ENCODE measurements at places on chromosomes 7 and 10.
A peak's percentile ranks its signal among the peaks of the same experiment; 100 is the strongest.

DNA sequence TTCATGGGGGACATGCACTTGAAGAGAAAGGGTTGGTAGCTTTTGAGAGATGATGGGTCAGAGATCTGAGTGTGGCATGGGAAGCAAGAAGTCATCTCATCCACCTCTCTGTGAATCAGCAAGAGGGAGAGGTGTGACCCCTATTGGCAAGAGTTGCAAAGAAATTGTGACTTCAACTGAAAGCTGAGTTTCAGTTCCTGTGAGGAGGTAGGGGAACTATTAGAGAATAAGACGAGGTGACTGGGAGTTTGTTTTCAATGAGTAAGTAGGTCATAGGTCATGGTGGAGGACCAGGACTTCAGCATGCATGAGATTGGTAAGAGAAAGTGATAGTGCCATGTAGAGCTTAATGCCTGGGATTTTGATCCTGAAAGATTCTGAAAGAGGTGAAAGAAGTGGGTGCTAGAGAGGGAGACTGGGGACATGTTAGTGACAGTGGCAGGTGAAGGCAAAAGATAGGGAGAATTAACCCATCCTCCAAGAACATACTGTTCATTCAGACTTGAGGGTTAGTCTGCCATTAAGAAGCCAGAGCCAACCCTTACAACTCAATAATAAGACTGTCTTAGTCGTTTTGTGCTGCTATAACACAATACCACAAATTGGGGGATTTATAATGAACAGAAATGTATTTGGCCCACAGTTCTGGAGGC lies 75.5 kb upstream of the CAPZA2 start:
- peak; percentile 73 for DNase-seq

- DNase-seq, result no peak
Measured at GRCh38 chr7:24866004-24866615, 108.8 kb upstream of the GSDME start.

- DNase-seq, result no peak
Measured at GRCh38 chr10:110151971-110152370, 55.4 kb upstream of the MXI1 start.

DNA sequence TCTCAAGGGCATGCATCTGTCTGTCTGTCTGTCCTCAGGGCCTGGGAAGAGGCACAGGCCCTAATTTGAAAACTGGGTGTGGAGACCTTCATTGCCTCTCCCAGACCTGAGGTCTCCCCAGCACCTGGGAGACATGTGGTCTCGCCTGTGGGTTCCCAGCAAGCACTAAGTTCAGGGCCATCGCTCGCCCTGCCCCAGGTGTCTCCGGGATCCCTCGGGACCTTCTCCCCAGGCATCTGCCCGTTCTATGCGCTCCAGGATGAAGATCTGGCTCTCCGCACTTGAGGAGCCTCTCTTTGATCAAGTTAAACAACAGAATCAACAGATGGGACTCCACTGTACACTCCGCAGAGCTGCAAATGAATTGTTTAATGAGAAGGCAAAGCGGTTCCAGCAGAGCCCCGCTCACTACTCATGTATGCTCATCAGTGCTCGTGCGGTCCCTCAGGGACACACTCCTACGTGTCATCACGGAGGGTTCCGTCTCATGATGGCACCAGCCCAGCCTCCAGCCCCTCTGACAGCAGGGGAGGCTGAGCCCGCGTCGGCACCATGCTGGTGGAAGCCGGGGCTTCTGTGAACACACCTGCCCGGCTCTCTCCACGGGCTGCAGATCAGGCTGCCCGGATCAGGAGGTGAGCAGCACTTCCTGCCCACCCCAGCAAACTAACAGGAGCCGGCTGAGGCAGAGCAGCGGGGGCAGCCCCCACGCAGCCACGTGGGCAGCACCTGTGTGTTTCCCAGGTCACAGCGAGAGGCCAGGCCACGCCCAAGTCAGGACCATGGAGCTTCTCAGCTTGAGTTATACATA lies 132.8 kb downstream of the TCERG1L start:
- DNase-seq, result no peak

DNA sequence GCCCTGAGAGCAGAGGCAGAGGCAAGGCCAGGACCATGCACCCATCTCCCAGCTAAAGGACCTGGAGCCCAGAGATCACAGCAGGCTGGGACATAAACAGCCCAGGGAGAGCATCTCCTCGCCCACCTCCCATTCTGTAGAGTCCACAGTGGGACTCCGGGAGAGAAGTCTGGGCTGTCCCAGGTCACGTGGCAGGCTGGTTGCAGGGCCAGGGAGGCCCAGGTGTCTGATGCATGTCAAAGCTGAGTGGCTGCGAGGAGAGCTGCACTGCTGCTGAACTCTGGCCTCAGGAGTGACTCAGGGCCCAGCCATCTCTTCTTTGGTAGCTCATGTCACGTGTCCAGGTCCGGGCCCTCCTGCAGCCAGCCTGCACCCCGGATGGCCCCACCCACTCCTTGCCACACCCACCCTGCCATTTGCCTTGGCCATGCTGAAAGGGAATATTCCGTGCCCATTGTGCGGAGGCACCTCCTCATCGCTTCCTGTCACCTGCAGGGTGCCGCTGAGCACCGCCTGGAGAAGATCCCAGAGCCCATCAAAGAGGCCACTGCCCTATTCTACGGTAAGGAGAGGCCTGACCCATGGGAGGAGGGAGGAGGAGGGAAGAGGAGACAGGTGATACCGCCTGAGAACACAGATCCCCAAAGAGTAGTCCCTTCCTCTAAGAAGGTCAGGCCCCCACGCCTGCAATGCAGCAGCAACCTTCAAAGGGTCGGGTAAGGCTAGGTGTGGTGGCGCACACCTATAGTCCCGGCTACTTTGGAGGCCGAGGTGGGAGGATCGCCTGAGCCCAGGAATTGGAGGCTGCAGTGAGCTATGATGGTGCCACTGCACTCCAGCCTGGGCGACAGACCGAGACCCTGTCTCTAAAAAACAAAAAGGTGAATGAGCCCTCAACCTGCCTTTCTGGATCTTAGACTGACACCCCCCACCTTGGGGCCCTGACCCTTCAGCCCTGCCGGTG lies 12.6 kb upstream of the SH2B2 start:
- no peak for DNase-seq

DNA sequence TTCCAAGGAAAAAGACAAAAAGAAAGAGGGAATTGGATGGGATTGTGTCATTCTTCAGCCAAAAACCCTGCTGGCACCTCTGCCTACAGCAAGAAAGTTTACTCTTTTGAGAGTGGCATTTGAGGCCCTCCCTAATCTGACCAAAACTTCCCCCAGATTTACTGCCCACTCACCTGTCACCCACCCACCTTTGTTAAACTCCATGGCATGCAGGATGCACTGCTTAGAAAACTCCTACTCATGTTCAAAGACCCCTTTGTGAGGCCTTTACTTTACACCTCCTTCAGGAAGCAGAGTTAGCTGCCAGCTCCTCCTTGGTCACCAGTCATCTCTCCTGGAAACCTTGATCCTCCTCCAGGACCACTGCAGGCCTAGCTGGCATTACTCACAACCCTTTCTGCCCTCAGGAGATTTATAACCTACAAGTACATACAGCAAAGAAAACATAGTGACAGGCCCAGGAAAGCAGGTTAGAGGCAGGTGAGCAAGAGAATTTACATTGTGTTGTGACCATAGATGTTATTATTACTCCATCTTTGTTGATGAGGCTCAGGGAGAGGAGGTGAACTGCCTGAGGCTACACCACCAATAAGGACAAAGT lies 10.3 kb upstream of the PLAC9 start:
- DNase-seq, result no peak

GRCh38 chr7:135712796-135713195 lies 15.2 kb downstream of the SLC13A4 start:
- DNase-seq, result no peak

DNA sequence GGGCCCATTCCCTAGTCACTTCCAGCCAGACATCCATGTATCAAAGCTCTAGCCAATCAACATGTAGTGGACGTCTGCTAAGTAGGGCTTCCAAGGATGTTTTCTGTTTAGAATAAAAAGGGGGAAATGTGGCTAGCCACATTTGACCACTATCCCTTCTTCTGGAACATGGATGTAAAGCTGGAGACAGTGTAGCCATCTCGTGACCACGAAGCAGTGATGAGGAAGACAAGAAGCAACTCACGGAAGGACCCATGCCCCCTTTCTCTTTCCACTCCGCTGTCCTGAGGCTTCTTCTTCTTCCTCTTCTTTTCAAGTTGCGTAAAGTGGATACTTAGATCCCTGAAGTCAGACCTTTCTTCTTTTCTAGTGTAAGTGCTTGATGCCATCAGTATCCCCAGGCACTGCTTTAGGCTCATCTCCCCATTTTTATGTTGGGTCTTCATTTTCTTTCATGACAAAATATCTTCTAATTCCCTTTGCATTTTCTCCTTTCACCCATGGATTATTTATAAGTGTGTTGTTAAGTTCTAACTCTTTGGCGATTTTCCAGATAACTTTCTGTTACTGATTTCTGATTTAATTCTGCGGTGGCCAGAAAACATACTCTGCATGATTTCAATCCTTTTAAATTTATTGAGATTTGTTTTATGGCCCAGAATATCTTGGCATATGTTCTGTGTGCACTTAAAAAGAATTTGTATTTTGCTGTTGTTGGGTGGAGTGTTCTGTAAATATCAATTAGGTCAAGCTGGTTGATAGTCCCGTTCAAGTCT lies 594.5 kb downstream of the SDK1 start:
- DNase-seq, result no peak

DNA sequence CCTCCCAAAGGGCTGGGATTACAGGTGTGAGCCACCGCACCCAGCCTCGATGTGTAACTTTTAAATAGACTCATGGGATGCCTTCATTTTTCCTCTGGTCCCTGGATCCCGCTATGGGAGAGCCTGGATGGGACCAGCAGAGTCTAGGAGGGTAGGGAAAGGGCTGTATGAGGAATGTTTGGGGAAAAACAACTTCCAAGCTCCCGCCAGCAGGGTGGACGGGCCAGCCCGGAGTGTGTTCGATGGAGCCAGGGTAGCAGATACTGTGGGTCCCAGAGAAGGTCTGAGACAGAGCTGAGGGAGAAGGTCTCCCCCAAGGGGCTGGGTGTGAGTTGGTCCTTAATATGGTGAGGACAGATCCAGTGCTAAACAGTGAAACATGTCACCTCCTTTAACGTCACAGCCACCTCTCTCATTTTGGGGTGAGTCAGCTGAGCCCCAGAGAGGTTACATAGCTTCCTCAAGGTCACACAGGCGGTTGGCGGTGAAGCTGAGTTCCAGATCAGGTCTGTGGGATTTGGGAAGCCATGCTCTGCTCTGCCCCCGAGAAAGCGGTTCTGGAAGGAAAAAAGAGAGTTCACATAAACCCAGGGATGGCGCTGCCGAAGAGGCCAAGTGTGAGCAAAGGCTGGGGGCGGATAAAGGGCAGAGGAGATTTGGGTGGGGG lies 66.4 kb downstream of the MYL10 start:
- DNase-seq, result no peak

DNA sequence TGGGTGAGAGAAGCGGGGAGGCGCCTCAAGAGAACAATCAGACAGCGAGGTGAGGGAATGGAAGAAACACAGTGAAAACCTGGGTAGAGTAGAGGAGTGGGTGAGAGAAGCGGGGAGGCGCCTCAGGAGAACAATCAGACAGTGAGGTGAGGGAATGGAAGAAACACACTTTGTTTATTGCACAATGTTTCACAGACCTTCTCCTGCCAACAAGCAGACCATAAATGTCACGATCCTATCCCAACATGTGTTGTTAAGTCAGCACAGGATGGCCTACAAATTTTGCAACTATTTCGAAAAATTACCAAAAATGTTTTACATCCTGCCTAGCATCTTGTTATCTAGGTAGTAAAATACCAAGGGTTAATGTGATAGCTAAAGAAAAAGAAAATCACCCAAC lies 115.3 kb downstream of the JAZF1 start:
- DNase-seq, result no peak

- DNase-seq, result no peak
Measured at GRCh38 chr7:135687466-135687865, 25.2 kb downstream of the STMP1 start.

DNA sequence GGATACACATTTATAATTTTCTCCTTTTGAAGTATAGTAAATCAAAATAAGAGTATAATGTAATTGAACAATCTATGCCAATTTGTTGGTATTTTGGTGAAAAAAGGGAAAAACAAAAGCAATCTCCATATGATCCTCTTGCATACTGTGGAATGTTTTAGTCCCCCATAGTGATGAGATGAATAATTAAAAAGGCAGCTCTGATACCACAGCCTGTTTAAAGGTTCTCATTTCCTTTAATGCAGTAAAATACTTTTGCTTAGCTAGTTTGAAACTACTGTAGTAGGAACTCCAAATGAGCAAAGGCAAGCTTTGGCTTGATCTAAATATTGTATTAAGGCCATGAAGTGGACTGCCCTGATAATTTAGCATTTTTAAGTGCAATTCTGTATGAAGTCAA lies 77.6 kb downstream of the VTI1A start:
- no peak for DNase-seq

GRCh38 chr7:3488829-3489228 lies 187.8 kb downstream of the SDK1 start:
- no peak for DNase-seq

- DNase-seq, result peak; percentile 41
Measured at GRCh38 chr10:133318494-133319127, 9.9 kb downstream of the ZNF511 start.

- DNase-seq, result no peak
Measured at GRCh38 chr7:106864298-106865081, 592 bp upstream of the PIK3CG start.

DNA sequence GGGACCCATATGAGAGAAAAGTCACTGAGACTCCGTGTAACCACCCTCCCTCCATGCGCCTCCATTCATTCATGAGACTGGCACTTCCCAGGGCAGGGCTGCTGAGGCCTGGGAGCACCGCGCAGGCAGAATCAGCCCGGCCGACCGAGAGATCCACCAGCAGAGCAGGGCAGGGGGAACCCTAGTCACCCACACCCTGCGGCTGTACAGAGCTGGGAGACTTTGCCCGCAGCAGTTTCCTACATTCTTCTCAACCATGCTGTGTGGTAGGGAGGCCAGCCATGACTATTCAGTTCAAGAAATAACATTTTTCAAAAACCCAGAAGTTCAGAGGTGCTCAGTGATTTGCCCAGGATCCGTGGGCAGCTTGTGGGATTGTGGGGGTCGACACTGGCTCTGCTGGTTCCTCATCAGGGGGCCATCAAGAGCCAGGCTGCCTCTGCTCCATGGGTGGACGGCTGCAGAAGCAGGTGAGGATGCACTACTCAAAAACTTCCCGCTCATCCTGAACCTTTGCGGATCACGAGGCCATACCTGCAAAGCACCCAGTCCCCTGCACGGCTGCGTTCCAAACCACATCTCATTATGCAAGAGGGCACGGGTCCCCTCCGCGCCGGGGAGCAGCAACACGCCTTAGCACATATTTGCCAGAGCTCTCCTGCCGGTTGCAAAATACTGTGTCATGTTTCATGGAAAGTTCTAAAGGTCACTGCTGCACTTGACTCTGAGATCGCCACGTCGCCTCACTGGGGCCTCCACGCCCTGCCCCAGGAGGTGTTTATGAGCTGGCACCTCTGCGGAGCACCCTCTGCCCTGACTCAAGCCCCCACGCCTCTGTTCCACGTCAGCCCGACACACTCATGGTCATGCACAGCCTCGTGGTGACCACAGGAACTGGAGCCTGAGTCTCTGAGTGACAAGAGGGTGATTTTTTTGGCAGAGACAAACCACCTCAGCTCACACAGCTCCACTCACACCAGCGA lies 132.0 kb downstream of the PRKAG2 start:
- DNase-seq, result peak; percentile 96

DNA sequence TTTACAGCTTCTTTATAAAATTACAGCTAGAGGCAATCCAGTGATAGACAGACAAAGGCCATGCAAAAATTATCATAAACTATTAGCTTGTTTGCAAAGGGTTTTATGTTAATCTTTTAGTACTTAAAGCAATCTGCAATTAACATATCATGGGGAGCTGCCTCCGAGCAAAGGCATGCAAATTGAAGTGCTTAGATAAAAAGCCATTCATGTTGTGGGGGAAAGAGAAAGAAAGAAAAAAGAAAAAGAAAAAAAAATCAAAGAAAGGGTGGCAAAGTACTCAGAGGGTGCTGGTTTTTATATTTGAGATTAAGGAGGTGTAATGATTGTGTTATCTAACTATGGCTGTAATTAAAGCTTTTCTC lies 799.5 kb downstream of the LRMDA start:
- DNase-seq, result no peak
